Mucosa of descending colon (tissue), 3 donors: ENCODE measurements at places on chromosomes 7 and 10. TPM values are rescaled to one million over a fixed set of nuclear protein-coding genes. Genes with fewer than 3 reads are reported as not detected.

Gene LRMDA
- total RNA-seq: 10.3 TPM

DNA sequence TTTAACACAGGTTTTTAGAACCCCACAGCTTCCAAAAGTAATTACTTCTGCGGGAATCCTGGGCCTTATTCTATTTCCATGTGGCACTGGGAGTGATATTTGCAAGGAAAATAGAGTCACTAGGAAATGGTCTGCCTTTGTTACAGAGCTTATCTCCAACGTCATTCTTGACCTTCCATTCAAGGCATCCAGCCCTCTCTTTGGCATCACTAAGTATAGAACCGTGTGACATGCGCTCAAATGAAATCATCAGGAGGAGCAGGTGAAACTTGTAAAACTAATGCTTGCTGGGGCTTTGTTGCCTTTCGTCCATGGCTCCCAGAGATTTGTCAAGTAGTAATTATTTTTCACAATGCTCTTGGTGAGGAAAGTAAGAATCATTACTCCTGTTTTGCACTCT lies 73.4 kb downstream of the PAPSS2 start:
- no peak for DNase-seq

- DNase-seq: no peak
Observed at GRCh38 chr10:61643316-61643751, 19.4 kb upstream of the CABCOCO1 start.

DNA sequence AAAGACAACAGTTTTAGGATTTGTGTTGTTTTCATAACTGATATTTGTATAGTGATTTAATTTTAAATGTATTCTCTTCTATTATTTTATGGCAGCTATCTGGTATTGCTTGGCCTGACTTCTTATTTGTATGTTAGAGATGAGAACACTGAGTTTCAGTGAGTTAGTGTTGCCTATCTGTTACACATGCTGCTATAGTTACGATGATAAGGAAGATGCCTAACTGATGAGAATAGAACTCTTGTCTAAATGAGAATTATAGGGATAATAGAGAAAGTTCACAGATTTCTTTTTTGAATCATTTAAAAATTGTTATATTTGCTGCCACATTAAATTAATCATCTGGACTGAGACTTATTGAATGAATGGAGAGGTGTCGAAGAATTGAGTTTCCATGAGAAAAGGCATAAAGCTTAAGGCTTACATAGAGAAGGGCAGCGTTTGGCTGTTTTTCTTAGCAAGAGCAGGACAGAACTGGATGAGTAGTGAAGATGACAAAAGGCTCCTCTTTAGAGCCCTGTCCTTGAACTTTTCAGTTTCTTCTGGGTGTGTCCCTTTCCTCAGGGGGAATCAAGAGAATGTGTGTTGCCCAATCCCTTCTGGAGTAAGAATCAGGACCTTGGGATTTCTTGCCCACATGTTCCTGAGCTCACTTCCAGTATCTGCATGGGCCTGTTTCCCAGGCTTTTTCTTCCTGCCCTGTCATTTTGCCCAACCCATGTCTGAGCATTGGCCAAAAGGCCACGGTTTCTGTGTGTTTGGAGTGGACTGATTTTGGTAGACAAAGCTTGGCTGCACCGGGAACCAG lies 195.6 kb upstream of the CSTF2T start:
- no peak for DNase-seq
